Esophagus muscularis mucosa (tissue), 4 donors: ENCODE measurements at places on chromosomes 6 and 20. TPM values are rescaled to one million over a fixed set of nuclear protein-coding genes. Genes with fewer than 3 reads are reported as not detected.

NKAPL gene
- total RNA-seq = 3.7 TPM

OR2J1 gene
- total RNA-seq = not detected

RSPO3 gene
- total RNA-seq = 123 TPM

XKR7 gene
- not detected for total RNA-seq

NFATC2 gene
- 14.4 TPM for total RNA-seq

TEAD3 gene
- 71.4 TPM for total RNA-seq

ANKRD66 gene
- total RNA-seq = not detected

- H3K27ac ChIP-seq = no peak overlapping the region
- no peaks in the 10 kb centered on the region for H3K36me3 ChIP-seq
- no peak for DNase-seq
Observed at GRCh38 chr6:98142839-98143238, 691.5 kb upstream of the POU3F2 start.

- no peak overlapping the region for H3K4me3 ChIP-seq
- DNase-seq = no peak
- no peak overlapping the region for H3K27ac ChIP-seq
- peaks cover 13% of the 10 kb centered on the region for H3K4me1 ChIP-seq
- no peaks in the 10 kb centered on the region for H3K27me3 ChIP-seq
- no peaks in the 10 kb centered on the region for H3K36me3 ChIP-seq
Observed at GRCh38 chr6:4603291-4603690, 172.9 kb upstream of the CDYL start.

GRCh38 chr6:150298030-150298380 is 70.8 kb upstream of the IYD start:
- H3K27ac ChIP-seq = no peak overlapping the region
- no peak overlapping the region for H3K4me3 ChIP-seq
- DNase-seq = no peak
- no peaks in the 10 kb centered on the region for H3K4me1 ChIP-seq

DNA sequence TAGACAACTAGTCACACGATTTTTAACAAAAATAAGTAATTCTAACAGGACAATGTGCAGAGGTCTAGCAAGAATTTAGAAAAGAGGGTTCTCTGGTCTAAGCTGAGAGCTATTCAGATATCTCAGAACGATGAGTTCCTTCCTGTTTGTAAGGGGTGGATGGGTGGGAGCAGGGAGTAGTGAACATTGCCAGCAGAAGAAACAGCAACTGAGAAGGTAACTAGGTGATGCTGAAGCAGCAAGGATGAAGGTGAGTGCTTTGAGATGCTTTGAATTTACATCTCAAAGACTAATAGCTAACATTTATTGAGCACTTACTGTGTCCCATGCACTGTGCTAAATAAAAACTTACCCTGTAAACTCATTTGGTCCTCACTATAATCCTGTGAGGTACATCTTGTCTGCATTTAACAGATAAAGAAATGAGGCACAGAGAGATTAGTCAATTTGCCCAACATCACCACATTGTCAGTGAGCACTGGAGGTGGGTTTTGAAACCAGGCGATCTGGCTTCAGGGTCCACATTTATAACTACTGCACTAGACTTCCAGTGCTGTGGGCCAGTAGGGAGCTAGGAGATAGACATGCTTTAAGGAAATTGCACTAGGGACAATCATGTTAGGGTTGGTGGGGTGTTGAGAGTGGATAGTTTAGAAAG is 15.7 kb downstream of the BRD2 start:
- H3K36me3 ChIP-seq = peaks cover 31% of the 10 kb centered on the region
- H3K27ac ChIP-seq = no peak overlapping the region
- peaks cover 46% of the 10 kb centered on the region for H3K4me1 ChIP-seq
- H3K4me3 ChIP-seq = no peak overlapping the region

DNA sequence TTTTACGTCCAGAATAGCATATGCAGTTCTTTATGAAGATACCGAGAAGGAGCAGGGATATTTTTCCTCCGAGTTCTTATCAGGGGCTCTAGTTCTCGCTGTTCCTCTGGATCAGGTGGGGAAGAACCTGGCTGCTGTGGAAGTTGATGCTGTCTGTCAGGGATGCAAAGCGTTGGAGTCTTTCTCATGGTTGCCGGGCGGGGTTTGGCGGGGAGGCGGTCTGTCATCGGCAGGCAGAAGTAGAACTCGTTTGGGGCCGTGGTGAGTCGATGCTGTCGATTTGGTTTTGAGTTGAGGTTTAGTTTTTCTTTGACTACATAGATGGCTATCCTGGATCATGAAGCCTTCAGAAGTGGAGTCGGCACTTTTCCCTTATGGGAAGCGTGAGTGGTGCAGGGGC is 691.2 kb downstream of the QKI start:
- H3K4me1 ChIP-seq = peaks cover 9% of the 10 kb centered on the region
- no peaks in the 10 kb centered on the region for H3K27me3 ChIP-seq
- H3K4me3 ChIP-seq = no peak overlapping the region
- no peaks in the 10 kb centered on the region for H3K36me3 ChIP-seq
- H3K27ac ChIP-seq = no peak overlapping the region
- no peak for DNase-seq

GRCh38 chr6:81950877-81951276 is 198.4 kb upstream of the TENT5A start:
- no peak for DNase-seq
- H3K4me3 ChIP-seq = no peak overlapping the region
- H3K27me3 ChIP-seq = no peaks in the 10 kb centered on the region

DNA sequence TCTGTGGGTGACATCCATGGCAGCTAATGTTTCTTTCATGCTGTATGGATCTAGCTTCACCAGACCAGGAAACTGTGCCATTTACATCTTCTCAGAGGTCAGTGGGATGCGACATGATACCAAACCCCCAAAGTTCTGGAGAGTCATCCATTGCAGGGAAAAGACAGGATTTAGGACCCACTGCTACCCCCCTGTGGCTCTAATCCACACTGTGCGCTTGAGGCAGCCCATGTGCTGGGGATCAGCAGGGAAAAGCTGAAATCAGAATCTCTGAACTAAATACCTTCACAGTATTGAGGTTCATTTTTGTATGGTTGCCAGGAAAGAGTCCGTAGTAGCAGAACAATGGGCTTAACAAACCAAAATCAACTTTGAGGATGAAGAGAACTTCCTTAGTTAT is 164.4 kb downstream of the TMEM242 start:
- H3K36me3 ChIP-seq = peaks cover 11% of the 10 kb centered on the region
- DNase-seq = no peak
- H3K27ac ChIP-seq = no peak overlapping the region
- no peaks in the 10 kb centered on the region for H3K4me1 ChIP-seq
- H3K4me3 ChIP-seq = no peak overlapping the region

DNA sequence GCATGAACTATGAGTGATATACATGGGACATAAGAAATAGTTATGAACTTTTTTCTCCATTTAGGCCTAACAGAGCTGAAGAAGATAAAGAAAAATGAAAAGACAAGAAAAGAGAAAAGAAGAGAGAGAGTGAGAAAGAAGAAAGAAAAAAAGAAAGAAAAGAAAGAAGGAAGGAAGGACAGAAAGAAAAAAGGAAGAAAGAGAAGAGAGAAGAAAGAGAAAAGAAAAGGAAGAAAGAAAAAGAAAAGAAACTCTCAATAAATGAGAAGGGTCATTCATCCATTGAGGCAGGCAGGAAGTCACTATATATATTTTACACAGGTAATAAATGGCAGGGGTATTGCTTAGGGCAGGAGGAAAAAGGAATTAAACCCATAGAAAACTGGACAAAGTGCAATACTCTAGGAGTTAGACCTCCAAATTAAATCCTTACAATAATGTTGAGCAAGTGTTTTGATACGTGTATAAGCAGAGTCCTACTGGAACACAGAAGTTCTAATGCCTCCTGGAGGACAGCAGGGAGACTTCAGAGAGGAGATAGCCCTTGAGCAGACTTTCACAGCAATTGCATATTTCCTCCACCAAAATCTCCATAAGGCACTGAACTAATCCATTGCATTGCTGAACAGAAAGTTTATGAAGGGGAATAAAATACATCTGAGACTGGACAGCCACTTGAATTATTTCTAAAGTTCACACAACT is 86.4 kb upstream of the TENT5A start:
- no peak for DNase-seq
- no peaks in the 10 kb centered on the region for H3K27me3 ChIP-seq
- H3K36me3 ChIP-seq = no peaks in the 10 kb centered on the region
- H3K27ac ChIP-seq = no peak overlapping the region
- H3K4me3 ChIP-seq = no peak overlapping the region

DNA sequence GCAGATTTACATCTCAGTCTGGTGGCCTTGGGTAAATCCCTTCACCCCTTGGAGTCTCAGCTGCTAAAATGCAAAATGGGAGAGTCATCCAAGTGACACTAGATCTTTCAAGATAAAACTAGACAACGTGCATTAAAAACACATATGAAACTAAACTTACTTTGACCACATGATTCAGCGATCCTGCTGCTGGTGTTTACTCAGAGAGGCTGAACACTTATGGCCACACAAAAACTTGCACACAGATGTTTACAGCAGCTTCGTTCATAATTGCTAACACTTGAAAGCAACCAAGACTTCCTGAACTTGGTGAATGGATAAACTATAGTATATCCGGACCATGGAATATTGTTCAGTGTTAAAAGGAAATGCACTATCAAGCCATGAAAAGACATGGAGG is 55.3 kb upstream of the GPR6 start:
- no peak overlapping the region for H3K27ac ChIP-seq
- H3K4me1 ChIP-seq = no peaks in the 10 kb centered on the region
- no peaks in the 10 kb centered on the region for H3K27me3 ChIP-seq
- H3K4me3 ChIP-seq = no peak overlapping the region
- DNase-seq = no peak

- H3K4me1 ChIP-seq = no peaks in the 10 kb centered on the region
- H3K36me3 ChIP-seq = no peaks in the 10 kb centered on the region
- no peak for DNase-seq
- no peak overlapping the region for H3K4me3 ChIP-seq
- H3K27ac ChIP-seq = no peak overlapping the region
Observed at GRCh38 chr6:43753570-43754183, 16.3 kb upstream of the VEGFA start.

- no peak overlapping the region for H3K4me3 ChIP-seq
- no peaks in the 10 kb centered on the region for H3K27me3 ChIP-seq
- no peaks in the 10 kb centered on the region for H3K36me3 ChIP-seq
- no peak for DNase-seq
Observed at GRCh38 chr20:10761232-10761631, 87.4 kb upstream of the JAG1 start.

- DNase-seq = no peak
- H3K4me1 ChIP-seq = no peaks in the 10 kb centered on the region
- no peaks in the 10 kb centered on the region for H3K36me3 ChIP-seq
- peak overlapping the region; percentile 87 for H3K27ac ChIP-seq
- H3K27me3 ChIP-seq = no peaks in the 10 kb centered on the region
Observed at GRCh38 chr6:11231564-11232192, 790 bp downstream of the NEDD9 start.

DNA sequence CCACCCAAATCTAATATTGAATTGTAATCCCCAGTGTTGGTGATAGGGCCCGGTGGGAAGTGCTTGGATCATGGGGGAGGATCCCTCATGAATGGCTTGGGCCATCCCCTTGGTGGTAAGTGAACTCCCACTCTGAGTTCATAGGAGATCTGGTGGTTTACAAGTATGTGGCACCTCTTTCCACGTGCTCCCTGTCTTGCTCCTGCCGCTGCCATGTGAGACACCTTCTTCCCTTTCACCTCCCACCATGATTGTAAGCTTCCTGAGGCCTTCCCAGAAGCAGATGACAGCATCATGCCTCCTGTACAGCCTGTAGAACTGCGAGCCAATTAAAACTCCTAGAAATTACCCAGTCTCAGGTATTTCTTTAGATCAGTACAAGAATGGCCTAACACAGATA is 150.8 kb downstream of the SH3BGRL2 start:
- no peaks in the 10 kb centered on the region for H3K4me1 ChIP-seq
- no peaks in the 10 kb centered on the region for H3K36me3 ChIP-seq
- H3K27ac ChIP-seq = no peak overlapping the region
- no peak for DNase-seq

DNA sequence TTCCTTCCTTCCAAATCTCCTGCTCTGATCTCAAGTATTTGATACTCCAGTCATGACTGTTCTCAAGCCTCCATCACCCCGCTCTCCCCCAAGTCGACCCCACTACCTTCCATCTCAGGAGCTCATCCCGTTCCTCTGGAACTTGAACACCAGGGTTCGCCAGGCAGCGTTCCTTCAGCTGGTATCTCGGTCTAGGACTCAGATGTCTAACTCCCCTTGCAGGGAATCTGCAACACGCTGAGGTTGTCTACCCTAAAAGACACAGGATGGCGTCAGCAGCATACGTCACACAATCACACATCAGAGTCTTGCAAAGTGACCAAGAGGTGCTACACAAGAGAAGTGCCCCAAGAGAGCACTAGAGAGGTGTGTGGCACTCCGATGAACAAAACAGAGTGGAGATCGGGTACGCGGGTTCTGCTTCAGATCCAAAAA is 706 bp downstream of the ZNF184 start:
- H3K36me3 ChIP-seq = peaks cover 20% of the 10 kb centered on the region
- no peaks in the 10 kb centered on the region for H3K27me3 ChIP-seq
- H3K27ac ChIP-seq = peak overlapping the region; percentile 88
- H3K4me1 ChIP-seq = peaks cover 32% of the 10 kb centered on the region

GRCh38 chr6:27836141-27836782 is 75.9 kb downstream of the OR2B2 start:
- no peak for DNase-seq
- H3K4me1 ChIP-seq = peaks cover 34% of the 10 kb centered on the region
- peaks cover 10% of the 10 kb centered on the region for H3K27me3 ChIP-seq
- H3K4me3 ChIP-seq = peak overlapping the region; percentile 69
- H3K27ac ChIP-seq = peak overlapping the region; percentile 96

DNA sequence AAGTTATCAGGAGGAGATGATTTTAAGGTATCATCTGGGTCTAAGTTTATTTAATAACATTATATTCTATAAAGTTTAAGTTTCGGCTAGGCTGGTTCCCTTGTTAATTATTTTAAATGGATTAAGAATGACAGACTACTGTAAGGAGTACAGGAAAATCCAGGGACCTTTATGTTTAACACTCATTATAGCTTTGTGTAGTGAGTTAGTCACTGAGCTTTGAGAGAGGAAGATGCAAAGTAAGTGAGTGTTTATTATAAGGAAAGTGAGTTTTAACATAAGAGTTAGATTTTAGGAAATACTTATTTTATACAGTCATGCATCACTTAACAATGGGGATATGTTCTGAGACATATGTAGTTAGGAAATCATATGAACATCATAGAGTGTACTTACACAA is 485.5 kb downstream of the MMUT start:
- H3K27me3 ChIP-seq = no peaks in the 10 kb centered on the region
- no peak overlapping the region for H3K27ac ChIP-seq
- no peaks in the 10 kb centered on the region for H3K36me3 ChIP-seq
- no peak for DNase-seq
- H3K4me1 ChIP-seq = no peaks in the 10 kb centered on the region
- H3K4me3 ChIP-seq = no peak overlapping the region

DNA sequence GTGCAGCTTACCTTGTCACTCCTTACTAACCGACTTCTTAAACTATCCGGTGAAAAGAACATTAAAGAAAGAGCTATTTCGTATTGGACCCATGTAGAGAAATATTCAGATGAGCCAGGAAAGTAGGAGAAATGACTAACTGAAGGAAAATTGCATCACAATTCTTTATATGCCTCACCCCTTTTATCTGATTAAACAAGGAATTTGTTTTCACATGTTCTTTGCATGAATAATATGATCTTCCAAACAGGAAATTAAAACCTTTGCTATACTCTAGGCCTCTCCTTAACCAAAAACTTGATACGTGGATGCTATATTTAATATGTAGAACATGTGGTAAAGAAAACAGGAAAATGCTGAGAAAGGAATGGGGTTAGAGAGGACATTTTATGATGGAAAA is 41.9 kb upstream of the LRRC1 start:
- no peaks in the 10 kb centered on the region for H3K36me3 ChIP-seq
- H3K27ac ChIP-seq = no peak overlapping the region
- H3K27me3 ChIP-seq = no peaks in the 10 kb centered on the region
- H3K4me1 ChIP-seq = no peaks in the 10 kb centered on the region
